ENCODE measurements at places on chromosomes 2 and 18.
A peak's percentile ranks its signal among the peaks of the same experiment; 100 is the strongest.

- DNase-seq = no peak
Measured at GRCh38 chr18:3162181-3162580, 57.6 kb downstream of the MYOM1 start.

DNA sequence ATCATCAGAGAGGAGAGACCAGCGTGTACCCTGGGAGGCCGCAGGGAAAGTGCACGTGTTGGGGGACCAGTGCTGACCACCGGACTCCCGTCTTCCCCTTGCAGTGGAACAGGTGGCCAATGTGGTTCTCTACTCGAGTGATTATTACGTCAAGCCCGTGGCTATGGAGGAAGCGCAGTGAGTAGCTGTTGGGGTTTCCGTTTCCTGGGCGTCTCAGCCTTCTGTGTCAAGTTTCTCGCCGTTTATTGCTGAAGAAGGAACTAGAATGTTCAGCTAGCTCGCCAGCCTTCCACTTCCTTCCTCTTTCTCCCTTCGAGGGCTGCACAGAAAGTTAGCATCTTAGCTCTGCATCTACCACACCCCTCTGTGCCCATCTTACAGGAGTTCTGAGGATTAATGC lies 22.8 kb upstream of the DGKD start:
- DNase-seq = peak; percentile 62

DNA sequence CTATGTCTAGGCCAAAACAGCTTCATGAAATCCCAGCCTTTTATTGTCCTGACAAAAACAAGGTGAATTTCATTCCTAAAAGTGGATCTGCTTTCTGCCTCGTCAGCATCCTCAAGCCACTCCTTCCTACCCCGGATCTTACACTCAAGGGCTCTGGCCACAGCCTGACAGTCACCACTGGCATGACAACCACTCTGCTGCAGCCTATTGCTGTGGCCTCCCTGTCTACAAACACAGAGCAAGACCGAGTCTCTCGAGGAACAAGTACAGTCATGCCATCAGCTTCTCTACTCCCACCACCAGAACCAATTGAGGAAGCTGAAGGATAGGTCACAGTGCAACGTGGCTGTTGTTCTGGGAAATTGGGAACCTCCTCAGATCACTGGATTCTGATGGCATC lies 106.1 kb downstream of the ICA1L start:
- no peak for DNase-seq

GRCh38 chr2:179612591-179613298 lies 248.7 kb downstream of the ZNF385B start:
- DNase-seq = no peak

- DNase-seq = no peak
Measured at GRCh38 chr2:122255924-122256323, 500.5 kb downstream of the TSN start.

GRCh38 chr2:144358374-144358964 lies 161.4 kb downstream of the ZEB2 start:
- no peak for DNase-seq

DNA sequence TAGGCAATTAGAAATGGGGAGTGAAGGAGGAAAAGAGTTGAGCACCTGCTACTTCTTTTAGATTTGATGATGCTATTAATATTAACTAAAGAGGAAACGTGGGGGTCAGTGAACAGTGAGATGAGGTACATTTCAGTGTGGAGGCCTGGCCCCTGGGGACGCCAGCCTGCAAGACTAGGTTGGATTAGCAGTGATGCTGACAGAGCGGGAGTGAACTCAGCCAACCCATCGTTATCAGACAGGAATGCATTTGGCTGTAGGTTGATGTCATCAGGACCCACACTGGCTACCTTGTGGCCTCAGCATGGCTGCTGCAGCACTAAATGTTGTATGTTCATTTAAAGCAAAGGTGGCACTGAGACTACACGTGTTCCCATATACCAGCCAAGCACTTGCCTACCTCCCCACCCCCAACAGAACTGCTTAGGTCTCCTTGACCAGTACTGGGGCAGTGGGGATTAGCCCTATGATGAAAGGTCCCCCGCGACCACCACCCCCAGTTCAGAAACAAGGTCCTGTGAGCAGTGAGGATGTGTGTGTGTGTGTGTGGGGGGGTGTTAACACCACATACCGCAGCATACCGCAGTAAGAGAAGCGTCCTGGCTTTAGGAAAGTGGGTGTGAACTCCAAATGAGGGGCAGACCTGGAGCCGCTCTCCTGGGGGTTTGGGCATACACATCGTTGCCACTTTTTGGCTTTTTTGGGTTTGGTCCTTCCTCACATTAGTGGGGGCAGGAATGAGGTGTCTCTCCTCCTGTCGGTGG lies 26.0 kb downstream of the DGKD start:
- no peak for DNase-seq

DNA sequence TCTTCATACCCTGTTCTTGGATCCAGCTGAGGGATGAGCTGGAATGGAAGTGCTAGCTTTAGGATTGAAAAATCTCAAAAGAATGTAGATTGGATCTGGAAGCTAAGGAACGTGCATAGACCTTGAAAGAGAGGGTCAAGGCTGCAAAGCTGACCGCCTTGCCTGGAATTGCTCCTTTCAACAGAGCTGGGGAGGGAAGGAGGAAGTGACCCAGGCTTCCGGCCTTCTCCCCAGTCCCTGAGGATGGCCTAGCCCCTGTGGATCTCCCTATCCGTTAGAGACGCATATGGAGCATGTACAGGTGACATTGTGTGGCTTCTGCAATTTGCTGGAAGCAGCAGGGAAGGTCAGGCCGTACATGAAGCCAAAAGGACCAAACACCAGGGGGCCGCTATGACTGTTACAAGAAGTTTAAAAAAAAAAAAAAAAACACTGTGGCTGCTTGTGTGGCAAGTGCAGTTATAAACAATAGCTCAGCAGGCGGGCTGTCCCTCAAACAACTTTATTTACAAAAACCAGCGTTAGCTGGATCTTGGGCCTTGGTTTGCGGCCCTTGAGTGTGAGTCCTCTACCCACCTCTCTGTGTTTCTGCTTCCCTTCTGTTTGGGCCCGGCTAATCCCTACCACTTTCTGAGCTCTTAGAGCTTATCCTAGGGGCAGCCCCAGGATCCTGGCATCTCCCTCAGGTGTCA lies 227.6 kb downstream of the SEPTIN10 start:
- DNase-seq = no peak

GRCh38 chr2:69043736-69044400 lies 30.9 kb downstream of the ANTXR1 start:
- DNase-seq = no peak

DNA sequence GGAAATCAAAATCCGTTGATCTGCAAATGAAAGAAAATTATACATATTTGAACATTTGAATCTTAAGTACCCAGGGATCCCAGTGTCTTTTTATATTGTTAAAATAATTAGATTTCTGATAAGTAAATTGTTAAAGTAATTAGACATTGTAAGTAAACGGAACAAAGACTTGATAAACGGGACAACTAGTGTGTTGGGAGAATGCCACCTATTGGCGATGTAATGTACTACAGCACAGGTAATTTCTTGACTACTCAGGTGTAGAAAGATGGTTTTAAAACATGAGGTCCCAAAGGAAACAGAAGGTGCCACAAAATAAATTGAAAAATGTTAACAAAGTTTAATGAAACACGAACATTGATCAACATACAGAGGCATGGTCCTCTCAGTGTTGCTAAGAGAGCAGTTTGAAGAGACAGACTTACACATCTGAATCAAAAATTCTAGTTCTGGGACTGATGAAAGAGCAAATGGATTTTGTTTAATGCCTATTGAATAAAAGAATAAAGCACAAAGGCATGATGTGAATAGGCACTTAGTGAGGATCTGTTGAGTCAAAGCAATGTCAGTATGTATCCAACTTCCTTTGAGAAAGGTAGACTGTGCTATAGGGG lies 103.4 kb upstream of the RASGRP3 start:
- DNase-seq = no peak

DNA sequence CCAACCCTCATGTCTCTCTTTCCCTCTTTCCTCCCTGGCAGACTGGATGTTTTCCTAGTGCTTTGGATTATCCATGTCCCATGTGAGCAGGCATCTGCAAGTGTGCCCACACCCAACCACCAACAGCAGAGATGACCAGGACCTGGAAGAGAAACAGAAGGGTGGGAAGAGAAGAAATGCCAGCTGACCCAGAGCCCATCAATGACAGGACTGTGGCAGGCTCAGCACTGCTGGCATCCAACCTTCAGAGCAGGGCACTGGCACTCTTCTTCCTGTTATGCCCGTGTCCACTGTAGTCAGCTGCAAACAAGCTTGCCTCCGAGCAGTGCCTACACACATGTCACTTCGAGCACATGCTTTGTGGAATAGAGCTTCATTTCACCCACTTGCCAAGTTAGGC lies 121.1 kb downstream of the TANC1 start:
- no peak for DNase-seq

- no peak for DNase-seq
Measured at GRCh38 chr18:35141567-35142274, 99.1 kb upstream of the ZNF397 start.

- no peak for DNase-seq
Measured at GRCh38 chr2:104408266-104408665, 445.6 kb upstream of the POU3F3 start.

GRCh38 chr2:225512876-225513540 lies 113.5 kb downstream of the NYAP2 start:
- DNase-seq = no peak

GRCh38 chr2:52844701-52845423 lies 922.7 kb upstream of the CHAC2 start:
- no peak for DNase-seq

- no peak for DNase-seq
Measured at GRCh38 chr18:59057969-59058368, 81.7 kb upstream of the SEC11C start.

GRCh38 chr2:219205165-219205538 lies 1.4 kb upstream of the ZFAND2B start:
- no peak for DNase-seq

DNA sequence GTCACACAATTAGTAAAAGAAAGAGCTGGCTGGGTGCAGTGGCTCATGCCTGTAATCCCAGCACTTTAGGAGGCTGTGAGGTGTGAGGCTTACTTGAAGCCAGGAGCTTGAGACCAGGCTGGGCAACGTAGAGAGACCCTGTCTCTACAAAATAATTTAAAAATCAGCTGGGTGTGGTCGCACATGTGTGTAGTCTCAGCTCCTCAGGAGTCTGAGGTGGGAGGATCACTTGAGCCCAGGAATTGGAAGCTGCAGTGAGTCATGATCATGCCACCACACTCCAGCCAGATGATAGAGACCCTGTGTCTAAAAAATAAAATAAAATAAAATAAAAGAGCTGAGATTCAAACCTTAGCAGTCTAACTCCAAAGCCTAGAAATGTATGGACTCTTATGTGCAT lies 39.0 kb upstream of the NEDD4L start:
- no peak for DNase-seq

GRCh38 chr2:64404002-64404731 lies 49.8 kb upstream of the LGALSL start:
- no peak for DNase-seq

- no peak for DNase-seq
Measured at GRCh38 chr2:36277146-36277808, 78.3 kb upstream of the CRIM1 start.

DNA sequence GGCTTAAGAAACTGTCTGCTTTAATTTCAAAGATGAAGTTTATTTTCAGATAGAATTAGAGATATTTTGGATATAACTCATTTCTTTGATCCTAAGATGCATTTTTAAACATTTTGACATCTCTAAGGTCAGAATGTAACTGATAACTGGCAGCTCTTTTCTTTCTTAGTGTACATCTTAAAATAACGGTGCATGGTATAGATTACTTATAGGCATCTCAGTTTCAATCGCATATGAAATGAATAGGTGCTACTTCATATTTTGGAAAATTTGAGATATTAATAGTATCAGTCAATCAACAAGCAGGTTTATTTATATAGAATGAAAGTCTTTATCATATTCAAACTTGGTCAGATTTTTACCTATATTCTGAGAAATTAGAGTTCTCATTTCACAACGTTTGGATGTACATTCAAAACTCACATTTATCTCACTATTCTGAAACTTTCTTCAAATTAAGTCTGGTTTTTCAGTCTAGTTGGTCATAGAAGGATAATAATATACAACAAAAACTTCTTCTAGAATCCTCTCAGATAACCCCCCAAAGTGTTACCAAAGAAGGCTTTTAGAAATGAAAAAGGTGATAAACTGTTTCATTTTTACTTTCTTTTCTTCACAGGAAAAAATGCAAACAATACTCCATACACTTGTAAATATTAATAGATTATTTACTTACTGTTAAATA lies 122.8 kb upstream of the WDSUB1 start:
- DNase-seq = no peak

- no peak for DNase-seq
Measured at GRCh38 chr2:72952110-72952823, 34.9 kb downstream of the EMX1 start.

DNA sequence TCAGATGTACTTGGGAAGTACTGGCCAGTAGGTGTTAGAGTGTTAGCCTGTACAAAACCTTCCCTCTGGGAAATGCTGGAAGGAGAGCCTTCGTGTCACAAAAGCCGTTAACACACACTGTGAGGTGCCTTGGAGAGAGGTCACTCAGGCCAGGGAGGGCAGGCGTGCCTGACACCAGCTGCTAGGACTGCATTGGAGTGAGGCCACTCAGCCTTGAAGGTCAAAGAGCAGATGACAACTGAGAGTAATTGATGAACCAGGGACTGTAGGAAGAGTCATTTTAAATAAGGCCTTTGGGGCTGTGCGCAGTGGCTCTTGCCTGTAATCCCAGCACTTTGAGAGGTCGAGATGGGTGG lies 45.4 kb downstream of the ASAP2 start:
- no peak for DNase-seq

- no peak for DNase-seq
Measured at GRCh38 chr2:49044350-49045079, 109.8 kb downstream of the FSHR start.

DNA sequence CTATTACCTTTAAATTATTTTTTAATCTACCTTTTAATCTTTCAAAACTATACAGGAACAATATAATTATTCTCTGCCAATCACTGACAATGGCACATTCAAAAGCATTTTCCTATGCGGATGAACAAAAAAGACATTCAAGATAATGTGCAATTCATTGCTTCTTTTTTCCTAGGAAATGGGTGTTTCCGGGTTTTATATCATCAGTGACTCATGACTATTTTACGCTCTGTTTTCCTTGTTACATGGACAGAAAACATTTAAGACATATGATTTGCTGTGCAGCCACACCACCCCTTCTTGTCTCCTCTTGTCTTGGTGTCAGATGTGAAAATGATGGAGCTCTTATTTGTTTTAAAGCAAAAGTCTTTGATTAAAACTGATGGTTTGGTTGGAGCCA lies 184.7 kb upstream of the LINC00305 start:
- no peak for DNase-seq

DNA sequence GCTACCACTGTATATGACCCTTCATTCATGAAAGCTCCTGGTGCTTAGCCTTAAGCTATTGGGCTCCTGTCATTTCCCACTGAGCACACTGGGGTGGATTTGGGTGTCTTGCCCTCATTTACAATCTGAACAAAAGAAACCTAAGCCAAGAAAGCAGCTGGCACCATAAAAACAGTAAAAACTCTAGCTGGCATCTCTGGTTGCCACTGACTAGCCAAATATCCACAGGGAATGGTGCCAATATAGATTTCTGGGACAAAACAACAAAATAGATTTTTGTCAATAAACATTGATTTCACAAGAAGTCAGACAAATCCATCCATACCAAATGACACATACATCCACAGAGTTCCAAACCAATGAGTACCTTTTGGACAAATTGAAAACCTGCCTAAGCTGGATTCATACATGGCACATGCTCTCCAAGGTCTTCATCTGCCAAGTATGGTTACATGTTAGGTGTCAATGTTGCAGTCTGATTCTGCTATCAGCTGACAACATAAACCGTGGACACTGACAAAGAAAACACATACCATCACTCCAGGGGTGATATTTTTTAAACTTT lies 1081.5 kb upstream of the ZEB2 start:
- DNase-seq = no peak

Data from activated gamma-delta T cell treated with anti-CD3 and anti-CD28 coated beads, Interleukin-2, amount 50 U/mL, for 16 hours (primary cell).